ENCODE measurements at places on chromosomes 1 and 21.

GRCh38 chr1:3454811-3455618, 550 bp downstream of the ARHGEF16 start:
- peak; percentile 20 for DNase-seq

- DNase-seq = peak; percentile 28
Observed at GRCh38 chr1:4652631-4653327, 1.6 kb upstream of the AJAP1 start.

DNA sequence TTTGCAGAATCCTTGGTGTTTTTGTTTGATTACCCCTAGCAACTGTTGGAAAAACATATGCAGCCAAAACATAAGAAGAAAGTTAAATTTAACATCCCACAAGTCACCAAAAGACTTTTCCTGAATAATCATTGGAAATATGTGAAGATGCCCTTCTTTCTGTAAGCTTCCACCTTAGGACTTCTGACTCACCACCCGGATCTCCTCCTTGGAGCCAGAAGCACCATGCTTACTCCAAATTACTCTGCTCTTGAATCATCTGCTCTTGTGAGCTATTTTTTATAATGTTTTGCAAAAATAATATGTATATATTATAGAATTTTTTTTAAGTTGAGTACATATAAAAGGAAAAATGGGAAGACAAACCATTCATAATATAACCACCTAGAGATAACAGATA, 391.7 kb downstream of the KCTD3 start:
- no peak for DNase-seq

DNA sequence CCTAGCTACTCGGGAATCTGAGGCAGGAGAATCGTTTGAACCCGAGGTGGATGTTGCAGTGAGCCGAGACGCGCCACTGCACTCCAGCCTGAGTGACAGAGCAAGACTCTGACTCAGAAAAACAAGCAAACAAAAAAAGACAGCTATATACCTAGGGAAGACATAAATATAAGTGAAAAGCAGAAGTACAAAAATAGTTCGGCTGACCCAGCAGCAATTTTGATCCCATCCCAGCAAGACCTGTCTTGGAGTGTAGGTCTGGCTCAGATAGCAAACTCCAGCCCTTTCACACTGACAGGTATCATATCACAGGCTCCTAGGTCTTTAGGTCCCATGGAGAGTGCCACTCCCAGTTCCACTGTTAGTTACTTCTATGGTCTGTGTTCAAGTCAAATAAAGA, 14.6 kb downstream of the MTX1 start:
- DNase-seq = no peak

GRCh38 chr1:185674201-185674600, 60.0 kb upstream of the HMCN1 start:
- no peak for DNase-seq

GRCh38 chr1:32500387-32501209, 35.7 kb downstream of the ZBTB8B start:
- DNase-seq = no peak

- peak; percentile 35 for DNase-seq
Observed at GRCh38 chr1:151443846-151444782, 15.2 kb downstream of the POGZ start.

GRCh38 chr1:195899762-195900352, 708.4 kb downstream of the KCNT2 start:
- no peak for DNase-seq

GRCh38 chr1:161199506-161200139, 769 bp upstream of the ADAMTS4 start:
- no peak for DNase-seq

DNA sequence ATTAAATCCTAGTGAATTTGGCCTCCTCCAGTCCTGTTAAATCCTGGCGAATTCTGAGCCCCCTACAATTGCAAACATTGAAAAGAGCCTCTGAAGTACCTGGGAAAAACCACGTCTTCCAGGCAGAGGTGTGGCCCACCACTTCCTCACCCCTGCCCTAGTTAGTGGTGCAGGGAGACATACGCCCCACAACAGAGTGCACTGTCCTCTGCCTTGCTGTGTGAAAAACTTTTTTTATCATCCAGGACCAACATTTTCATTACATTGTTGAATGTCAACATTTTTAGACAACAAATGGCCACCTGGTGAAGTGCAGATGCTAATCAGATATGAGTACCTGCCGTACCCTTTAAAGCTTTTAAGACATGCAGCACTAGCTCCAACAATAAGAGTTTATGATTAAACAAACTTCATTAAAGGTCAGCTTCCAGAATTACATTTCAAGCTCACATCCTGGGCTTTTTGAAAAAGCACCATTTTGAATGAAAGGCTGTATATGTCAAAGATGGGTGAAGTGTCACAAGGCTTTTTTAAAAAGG, 13.6 kb upstream of the TMPRSS2 start:
- no peak for DNase-seq

GRCh38 chr1:6588128-6588892, 8.5 kb downstream of the ZBTB48 start:
- no peak for DNase-seq

- DNase-seq = no peak
Observed at GRCh38 chr1:84254703-84255238, 46.7 kb upstream of the SAMD13 start.

GRCh38 chr1:236154671-236155398, 12.5 kb downstream of the GPR137B start:
- DNase-seq = no peak

- DNase-seq = no peak
Observed at GRCh38 chr21:42461881-42462877, 33.8 kb downstream of the RSPH1 start.

- DNase-seq = no peak
Observed at GRCh38 chr1:24986372-24986965, 56.4 kb upstream of the RUNX3 start.

GRCh38 chr1:110412576-110412975, 5.1 kb upstream of the LAMTOR5 start:
- peak; percentile 28 for DNase-seq

- no peak for DNase-seq
Observed at GRCh38 chr1:4425892-4426291, 228.5 kb upstream of the AJAP1 start.

- no peak for DNase-seq
Observed at GRCh38 chr1:119711804-119712341, at the start of gene PHGDH. Gene PHGDH, plus strand, starts transcription at chr1:119711934. Its CDS starts 89 bp downstream, at chr1:119712023.

- no peak for DNase-seq
Observed at GRCh38 chr1:17392199-17392740, 20.3 kb downstream of the PADI6 start.

- DNase-seq = no peak
Observed at GRCh38 chr1:48027533-48027835, 30.3 kb upstream of the TRABD2B start.

GRCh38 chr1:115377411-115377810, 39.4 kb upstream of the NGF start:
- DNase-seq = no peak

GRCh38 chr1:66932291-66932690, 7.5 kb downstream of the MIER1 start:
- no peak for DNase-seq

DNA sequence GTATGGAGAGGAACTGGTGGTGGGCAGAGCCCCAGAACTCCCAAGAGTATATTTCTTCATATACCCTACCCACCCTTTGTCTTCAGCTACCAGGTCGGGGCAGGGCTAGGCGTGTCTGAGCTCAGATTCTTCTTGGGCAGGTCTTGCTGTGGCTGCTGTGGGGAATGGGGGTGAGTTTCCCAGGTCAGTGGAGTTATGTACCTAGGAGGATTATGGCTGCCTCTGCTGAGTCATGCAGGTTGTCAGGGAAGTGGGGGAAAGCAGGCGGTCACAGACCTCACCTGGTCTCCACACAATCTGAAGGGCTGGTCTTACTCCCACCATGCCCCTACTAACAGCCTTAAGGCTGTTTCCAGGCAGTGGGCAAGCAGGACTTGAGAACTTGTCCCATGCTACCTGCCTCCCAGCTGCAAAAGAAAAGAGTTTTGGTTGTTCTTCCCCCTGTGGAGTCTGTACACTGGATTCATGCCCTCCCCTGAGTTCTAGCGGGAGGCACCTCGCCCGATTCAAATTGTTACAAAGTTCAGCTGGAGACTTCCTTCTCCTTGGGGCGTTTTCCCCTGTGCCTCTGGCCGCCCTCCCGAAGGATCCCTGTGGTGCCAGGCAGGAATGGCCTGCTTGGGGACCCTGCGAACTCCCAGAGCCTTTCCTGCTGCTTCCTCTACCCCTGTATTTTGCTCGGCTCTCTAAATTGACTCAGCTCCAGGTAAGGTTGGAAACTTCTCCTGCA, 58.6 kb downstream of the NPHS2 start:
- DNase-seq = no peak

DNA sequence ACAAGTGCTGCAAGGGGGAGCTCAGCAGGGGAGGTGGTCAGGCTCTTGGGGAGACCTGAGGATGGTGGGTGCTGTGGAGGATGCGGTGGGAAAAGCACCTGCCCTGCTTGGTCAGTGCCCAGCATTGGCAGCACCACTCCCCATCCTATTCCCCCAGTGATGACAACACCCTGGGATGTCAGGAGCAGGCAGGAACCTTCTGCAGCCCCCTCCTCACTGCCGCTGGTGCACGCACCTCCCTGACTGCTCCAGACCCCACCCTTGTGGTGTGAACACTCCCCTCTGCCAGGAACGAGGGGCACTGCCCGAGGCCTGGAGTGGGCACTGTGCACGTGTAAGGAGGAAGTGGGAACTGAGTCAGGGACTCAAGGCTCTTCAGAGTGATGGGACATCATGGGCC, 12.5 kb downstream of the TMPRSS3 start:
- no peak for DNase-seq

GRCh38 chr1:7993593-7994479, 32.3 kb downstream of the ERRFI1 start:
- DNase-seq = no peak

DNA sequence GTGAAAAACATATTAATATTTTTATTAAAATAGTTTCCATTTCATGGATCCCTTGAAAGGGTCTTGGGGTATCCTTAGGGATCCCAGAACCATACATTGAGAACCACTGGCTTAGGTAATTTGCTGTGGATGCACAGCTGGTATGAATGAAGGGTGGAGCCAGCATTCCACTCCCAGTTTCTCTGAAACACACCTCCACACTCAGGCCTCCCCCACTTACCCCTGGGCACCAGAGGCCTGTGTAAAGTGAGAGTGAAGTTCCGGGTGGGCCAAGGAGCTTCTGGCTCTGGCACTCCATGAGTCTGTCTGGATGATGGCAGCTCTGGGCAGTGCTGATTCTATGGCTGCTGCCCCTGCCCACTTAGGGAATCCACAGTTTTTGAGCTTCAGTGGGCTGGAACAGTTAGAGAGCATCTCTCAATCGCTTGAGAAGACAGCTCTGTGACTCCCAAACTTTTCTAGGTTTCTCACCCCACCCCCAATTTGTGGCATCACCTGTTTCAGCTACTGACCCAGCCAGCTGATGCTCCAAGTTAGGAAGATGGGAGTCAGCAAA, 57.8 kb upstream of the CD1D start:
- DNase-seq = no peak

GRCh38 chr1:103125219-103125618, 16.9 kb upstream of the COL11A1 start:
- no peak for DNase-seq

GRCh38 chr1:36223996-36224536, at the start of gene THRAP3:
Gene THRAP3, plus strand, starts transcription at chr1:36224443. Its CDS starts 58,121 bp downstream, at chr1:36282564.
- peak; percentile 96 for DNase-seq

GRCh38 chr1:8431019-8431418, 113.1 kb downstream of the SLC45A1 start:
- peak; percentile 8 for DNase-seq

DNA sequence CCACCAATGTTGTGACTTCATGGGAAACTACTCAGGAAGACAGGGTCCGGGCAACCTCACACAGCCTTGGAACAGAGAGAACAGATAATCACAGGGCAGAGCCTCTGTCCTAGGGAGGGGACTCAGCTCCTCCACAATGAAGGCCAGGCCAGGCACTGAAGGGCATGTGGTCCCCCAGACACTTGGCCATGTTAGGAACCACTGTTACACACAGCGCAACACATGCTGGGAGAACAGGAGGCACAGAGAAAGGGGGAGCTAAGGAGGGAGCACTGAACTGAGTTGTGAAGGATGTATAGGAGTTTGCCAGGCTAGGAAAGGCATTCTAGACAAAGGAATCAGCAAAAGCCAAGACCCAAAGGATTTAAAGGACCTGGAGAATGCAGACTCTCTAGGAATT, 127.6 kb downstream of the DMRTB1 start:
- no peak for DNase-seq

DNA sequence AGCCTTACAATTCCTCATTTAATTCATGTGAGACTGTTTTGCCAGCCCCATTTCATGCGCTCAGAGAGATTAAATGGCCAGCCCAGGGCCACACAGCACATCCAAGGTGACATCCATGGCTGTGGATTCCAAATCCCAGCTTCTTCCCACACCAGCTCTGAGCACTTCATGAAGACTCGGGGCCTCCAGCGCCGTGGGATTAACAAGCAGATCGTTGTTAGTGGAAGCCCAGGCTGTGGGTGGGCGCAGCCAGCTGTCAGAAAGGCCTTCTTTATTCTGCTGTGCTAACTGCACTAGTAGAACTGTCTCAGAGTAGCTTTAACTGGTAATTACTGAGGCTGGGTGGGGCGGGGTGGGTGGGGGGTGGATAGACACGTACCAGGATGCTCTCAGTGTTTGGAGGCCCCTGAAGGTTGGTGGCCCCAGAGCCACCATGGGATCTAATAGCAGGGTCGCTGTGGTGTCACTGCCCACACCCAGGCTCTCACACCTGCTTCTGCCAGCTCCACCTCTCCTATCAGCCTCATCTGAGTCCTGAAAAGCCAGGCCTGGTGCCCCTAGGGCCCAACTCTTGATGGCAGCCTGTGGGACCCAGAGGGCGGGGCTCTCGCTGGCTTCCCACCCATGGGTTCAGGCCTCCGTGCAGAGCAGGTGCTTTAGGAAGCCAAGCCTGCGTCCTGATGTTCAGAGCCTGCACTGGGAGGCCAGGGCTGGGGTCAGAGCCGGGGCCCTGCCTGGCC, 3.4 kb downstream of the BMP8A start:
- no peak for DNase-seq

- DNase-seq = no peak
Observed at GRCh38 chr1:34970220-34970735, 14.9 kb downstream of the TMEM35B start.

All from activated naive CD4-positive, alpha-beta T cell (primary cell).